ENCODE measurements at places on chromosomes 7 and 10.

GRCh38 chr7:106456329-106456728 lies 171.5 kb upstream of the NAMPT start:
- DNase-seq, result no peak

DNA sequence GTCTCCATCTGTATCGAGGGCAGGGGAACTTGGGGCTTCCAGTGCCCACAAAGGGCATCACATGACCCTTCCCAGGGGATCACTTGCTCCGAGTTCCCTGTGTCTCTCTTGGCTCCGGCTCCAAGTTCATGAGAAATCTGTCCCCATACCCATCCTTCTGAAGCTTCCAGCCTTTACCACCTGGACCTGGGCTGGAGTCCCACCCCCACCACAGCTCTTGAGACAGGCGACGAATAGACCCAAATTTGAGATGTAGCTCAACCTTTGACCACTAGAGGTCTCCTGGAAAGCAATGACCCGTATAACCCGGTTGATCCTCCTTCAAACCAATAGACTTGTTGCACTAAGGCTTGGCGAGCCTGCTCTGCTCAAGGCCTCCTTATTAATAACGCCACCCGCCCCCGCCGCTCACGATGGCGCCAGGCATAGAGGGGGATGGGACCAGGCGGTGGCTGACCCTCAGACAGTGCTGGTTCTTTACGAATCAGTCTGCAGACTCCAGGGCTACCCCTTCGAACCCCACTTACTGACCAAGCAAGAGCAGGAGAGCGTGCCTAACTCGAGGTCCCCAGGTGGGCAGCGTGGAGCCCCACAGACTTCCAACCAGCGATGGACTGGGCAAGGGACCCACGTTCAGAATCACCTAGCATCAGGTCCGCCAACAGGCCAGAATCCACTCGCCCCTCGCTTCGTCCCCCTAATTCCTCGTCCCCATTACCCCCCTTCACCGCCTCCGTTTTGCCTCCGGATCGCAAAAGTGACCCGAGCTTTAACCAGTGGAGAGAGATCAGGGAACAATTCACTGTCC lies 4.4 kb upstream of the ARID5B start:
- no peak for DNase-seq

GRCh38 chr7:17598846-17599245 lies 300.4 kb downstream of the AHR start:
- no peak for DNase-seq

- DNase-seq, result no peak
Measured at GRCh38 chr7:92425311-92425947, 21.9 kb upstream of the GATAD1 start.

GRCh38 chr7:66933469-66933868 lies 12.4 kb downstream of the TMEM248 start:
- no peak for DNase-seq

DNA sequence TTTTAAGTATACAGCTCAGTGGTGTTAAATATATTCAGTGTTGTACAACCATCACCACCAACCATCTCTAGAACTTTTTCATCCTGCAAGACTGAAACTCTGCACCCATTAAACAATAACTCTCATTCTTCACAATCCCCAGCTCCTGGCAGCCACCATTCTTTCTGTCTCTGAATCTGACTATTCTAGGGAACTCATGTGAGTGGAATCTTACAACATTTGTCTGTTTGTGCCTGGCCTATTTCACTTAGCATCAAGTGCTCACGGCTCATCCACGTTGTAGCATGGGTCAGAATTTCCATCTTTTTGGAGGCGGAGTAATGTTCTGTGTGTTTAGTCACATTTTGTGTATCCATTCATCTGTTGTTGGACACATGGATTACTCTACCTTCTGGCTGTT lies 40.8 kb upstream of the PFKFB3 start:
- no peak for DNase-seq

DNA sequence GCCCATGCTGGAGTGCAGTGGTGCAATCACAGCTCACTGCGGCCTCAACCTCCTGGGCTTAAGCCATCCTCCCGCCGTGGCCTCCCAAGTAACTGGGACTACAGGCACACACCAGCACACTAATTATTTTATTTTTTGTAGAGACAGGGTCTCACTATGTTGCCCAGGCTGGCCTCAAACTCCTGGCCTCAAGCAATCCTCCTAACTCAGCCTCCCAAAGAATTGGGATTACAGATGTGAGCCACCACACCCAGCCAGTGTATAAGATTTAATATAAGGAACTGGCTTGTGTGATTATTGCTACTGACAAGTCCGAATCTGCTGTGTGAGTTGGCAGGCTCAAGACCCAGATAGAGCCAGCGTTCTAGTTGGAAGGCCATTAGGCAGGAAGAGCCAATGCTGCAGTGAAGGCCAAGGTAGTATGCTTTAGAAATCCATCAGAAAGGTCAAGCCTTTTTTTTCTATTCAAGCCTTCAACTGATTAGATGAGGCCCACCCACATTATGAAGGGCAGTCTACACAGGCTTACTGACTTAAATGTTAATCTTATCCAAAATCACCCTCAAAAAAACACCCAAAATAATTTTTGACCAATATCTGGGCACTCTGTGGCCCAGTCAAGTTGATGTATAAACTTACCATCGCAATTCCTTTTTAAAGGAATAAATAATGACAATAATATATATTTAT lies 19.4 kb downstream of the TRIM4 start:
- DNase-seq, result no peak

- no peak for DNase-seq
Measured at GRCh38 chr10:72539137-72539536, 86.7 kb downstream of the MICU1 start.

Data from DMS79 (cell line).